ENCODE measurements at places on chromosomes 12 and 14.

DNA sequence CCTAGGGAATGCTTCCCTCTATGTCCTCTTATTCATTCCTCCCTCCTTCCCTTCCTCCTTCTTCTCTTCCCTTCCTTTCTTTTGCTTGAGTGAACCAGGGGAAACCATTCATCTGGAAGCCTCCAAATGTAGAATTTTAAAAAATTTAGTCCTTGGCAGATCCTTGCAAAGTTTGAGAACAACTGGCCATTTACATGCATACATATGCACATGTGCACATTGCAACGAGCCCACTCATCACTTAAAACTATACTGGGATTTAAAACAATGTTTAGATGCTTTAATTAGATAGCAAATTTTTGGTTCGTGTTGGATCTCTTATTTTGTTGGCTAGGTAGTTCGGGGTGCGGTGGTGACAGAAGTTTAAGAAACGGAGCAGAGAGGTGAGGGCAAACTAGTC lies 68.0 kb upstream of the HMGA2 start:
- DNase-seq: no peak

- peak; percentile 0 for DNase-seq
Measured at GRCh38 chr14:88765130-88765529, 27.6 kb downstream of the EML5 start.

DNA sequence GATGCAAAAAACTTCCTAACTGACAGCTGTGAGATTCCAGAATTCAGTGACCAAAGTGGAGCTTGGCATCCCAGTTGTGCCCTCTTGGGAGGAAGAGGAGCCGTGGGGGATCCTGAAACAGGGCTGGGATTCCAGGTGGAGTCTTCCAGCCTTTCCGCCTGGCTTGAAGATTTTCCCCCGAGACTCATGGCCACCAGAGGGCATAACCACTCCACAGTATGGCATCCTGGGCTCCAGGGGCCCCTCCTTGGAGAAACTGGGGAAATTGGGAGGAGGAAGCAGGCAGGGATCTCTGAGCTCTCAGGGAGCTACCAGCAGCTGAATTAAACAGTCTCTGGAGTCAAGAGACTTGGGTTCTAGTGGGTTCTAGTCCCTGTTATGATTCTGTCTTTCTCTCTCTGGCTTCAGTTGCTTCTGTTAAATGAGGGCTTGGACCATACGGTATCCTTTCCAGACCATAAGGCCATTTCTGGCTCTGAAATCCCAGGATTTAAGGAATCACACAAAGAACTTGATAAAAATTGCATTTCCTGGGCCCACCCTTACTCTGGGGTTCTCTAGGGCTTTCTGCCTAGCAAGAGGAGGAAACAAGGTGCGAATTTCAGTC lies 2.6 kb upstream of the TAMALIN start:
- DNase-seq: peak; percentile 68

GRCh38 chr14:64968167-64968566 lies 4.0 kb downstream of the RAB15 start:
- no peak for DNase-seq

GRCh38 chr12:65784289-65785015 lies 39.8 kb upstream of the HMGA2 start:
- DNase-seq: no peak

GRCh38 chr14:64387232-64387781 lies 846 bp upstream of the MTHFD1 start:
- DNase-seq: peak; percentile 22

GRCh38 chr14:94119071-94119470 lies 8.5 kb downstream of the IFI27 start:
- DNase-seq: no peak

DNA sequence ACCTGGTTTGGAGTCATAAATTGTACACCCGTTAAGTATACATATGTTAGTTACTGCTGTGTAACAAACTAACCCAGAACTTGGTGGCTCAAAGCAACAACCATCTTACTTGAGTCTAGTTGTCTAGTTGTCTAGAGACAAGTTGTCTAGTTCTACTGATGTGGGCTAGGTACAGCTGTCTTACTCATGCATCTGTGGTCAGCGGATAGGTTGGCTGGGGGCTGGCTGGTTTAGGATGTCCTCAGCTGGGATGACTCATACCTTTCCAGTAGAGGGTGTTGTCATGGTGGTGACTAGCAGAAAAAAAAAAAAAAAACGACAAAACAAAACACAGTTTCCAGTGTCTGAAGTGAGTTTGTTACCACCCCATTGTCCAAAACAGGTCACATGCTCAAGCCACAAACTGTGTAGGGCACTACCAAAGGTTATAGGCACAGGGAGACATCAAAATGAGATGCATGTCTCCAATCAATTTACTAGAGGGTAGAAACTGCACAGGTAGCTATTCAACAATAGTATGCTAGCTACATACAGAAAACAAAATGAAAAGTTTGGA lies 680.3 kb downstream of the MED13L start:
- peak; percentile 33 for DNase-seq

- DNase-seq: peak; percentile 9
Measured at GRCh38 chr12:127964717-127965116, 302.3 kb upstream of the TMEM132C start.

- peak; percentile 26 for DNase-seq
Measured at GRCh38 chr12:23055004-23055403, 430.0 kb downstream of the ETNK1 start.

- DNase-seq: peak; percentile 50
Measured at GRCh38 chr12:55974308-55974730, 441 bp downstream of the RAB5B start.

DNA sequence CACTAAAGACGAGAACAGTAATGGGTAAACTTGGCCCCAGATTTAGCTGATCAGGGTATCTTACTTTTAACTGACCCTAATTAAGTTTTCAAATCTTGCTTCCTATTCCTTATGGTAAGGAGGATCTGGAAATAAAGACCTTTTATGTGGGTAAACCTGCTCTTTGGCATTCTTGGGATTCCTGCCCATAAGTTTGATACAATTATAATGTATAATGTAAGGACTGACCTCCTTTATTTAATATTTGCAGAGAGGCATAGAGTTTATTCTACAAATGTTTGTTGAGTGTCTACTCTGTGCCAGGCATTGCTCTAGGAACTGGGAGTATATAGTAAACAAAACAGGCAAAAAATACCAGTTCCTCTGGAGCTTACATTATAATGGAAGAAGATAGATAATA lies 4.4 kb upstream of the PRDM4 start:
- no peak for DNase-seq

DNA sequence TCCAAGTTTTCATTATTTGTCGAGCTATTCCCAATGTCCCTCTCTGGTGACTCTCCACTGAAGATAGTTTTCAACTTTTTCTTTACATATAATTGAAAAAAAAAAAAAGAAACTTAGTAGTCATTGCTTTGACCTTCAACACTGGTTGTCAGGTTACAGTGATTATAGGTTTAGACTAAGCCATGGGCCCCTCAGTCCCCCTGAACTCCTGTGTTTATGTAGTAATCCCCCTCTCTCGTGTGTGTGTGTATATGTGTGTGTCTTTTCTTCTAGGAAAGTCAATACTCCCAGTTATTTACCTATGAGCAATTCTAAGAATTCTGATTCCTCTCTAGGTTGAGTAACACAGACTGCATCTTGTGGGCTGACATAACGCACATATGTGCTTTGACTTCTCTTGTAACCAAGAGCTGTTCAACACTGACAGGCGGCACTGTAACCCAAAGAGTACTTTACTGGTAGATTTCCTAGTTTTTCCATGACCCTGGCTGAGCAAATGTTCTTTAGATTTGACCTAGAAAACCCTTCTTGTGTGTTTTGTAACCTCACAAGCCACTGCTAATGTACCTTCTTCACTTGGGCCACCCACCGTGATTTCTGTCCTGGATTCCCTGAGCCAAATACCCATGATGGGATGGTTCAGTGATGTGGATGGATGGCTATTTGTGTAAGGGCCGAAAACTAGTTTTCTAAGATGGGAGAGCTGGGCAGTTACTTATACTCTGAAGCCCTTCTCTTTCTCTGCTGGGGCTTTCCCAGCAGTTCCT lies 15.0 kb upstream of the MANSC4 start:
- no peak for DNase-seq
